Sciatic nerve (tissue), 2 donors: ENCODE measurements at places on chromosomes 12 and 14.

- DNase-seq = no peak
Observed at GRCh38 chr14:69014829-69015259, 35.7 kb upstream of the ACTN1 start.

DNA sequence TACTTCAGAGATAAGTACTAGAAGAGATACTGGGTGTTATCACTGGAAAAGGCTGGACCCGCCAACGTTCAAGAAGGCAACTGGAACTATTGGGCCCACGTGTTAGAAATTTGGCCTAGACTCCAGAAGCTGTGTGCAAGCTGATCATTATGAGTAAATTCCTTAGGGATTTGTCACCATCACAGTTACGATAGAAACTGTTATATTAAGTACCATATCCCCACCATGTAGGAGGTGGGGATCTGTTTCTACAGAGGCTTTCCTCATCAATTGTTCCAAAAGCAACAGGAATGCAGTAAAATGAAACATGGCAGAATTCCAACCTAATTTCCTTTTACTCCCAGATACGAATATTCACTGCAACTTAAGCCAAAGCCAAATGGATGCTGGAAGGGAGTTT, 170.7 kb downstream of the NOVA1 start:
- peak; percentile 55 for DNase-seq

DNA sequence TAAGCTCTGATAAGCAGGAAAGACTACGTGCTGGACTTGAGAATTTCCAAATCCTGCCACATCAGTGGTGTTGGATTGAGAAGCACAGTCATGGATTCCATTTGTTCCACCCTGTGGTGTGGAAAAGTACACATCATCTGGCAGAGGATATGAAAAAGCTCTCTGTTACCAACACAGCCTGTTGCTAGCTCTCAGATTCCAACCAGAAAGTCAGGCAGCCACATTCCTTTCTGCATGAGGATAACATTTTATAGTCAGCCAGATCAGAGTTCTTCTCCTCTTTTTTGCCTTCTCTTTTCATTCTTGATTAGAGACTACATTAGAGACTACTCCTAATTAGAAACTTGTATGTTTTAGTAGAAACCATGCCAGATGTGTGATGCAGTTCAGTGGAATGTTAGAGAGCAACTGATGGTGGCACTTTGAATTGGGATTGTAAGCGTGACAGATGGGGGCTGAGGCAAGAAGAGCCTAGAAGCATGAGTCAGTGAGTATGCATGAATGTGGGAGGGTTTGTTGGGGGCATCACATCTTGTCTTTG, 61.2 kb upstream of the STXBP6 start:
- no peak for DNase-seq

DNA sequence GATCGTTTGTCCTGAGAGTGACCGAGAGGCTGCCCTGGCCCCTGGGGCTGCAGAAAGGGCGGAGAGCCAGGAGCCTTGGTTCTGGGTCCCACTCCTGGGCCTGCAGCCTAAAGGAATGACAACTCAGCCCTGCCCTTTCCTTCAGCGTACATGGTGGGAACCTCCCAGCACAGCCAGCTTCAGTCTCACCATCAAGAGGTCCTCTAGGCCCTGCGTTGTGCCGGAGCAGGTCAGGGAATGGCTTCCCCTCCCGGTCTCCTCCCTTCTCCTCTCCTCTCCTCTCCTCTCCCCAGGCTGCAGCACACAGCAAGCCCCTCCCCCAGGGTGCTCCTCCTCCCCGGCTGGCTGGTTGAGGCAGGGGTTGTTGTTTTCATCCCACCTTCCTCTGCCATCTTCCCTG, 44.6 kb upstream of the TUNAR start:
- no peak for DNase-seq

DNA sequence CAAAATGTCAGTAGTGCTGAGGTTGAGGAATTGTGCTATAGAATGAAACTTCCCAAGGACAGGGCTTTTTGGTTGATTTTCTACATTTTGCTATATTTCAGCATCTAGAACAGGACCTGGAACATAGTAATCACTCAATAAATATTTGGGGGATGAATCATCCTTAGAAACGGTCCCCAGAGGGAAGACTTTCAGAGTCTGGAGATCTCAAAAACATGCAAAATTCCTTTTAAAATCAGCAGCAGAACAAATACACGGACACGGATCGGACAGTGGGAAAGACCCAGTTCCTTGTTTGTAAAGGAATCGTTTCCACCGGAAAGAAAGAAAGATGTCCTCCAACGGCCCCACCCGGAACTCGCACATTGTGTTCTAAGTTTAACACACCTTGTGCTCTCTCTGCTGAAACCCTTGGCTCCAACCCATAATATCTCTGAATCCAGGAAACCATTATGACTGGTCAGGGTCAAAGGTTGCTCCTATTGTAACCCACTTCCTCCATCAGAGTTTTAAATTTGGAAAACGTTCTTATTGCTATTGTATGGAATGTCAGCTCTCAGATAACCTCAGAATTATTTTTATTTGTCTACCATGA, 617.2 kb downstream of the MED13L start:
- DNase-seq = peak; percentile 61

DNA sequence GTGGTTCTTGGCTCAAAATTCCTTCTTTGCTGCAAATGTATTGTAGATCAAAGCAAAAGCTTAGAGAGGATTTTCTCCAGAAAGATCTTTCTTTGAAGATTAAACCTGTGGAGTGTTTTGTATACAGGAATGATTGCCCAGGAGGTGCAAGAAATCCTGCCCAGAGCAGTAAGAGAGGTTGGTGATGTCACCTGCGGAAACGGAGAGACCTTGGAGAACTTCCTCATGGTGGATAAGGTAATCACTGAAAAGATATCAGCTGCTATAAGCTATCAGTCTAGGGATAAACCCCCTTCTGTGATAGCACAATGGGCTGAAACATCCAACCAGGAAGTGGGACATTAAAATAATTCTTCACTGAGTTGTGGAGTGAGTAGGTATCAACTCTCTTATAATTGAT, 85.7 kb downstream of the MYRFL start:
- no peak for DNase-seq

GRCh38 chr12:120941412-120941811, 36.9 kb upstream of the HNF1A start:
- DNase-seq = no peak

DNA sequence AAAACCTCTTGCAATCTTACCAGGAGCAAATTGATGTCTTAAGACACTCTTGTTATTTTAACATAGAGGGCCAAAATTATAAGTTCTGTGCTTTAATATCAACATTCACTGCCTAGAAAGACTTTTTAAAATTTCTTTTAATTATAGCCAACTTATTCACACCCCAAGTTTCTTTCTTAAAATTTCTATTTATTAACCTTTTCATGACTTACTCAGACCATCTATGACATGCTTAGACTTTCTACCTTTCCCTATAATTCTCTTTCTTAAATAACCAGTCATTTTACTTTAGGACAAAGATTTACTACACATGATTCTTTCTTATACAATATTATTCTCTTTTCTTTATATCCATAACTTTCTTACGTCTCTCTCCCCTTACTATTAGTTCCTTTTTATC, 220.4 kb downstream of the NUBPL start:
- no peak for DNase-seq

DNA sequence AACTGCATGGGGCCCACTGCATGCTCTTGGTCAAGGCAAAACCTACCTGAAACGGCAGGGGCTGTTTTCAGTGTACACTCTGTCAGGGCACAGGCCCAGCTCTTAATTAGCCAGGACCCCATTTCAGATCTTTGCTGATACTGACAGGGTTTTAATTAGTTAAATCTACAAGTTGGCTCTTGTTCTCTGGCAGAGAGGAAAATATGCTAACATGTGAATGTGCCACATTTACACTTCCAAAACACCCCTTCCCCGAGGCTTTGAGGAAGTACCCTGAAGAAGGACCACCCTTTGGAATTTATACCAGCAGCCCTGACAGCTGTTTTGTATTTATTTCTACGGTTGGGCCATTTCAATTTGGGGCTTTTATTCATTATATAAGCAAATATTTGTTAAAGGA, 66.3 kb downstream of the OTX2 start:
- no peak for DNase-seq

DNA sequence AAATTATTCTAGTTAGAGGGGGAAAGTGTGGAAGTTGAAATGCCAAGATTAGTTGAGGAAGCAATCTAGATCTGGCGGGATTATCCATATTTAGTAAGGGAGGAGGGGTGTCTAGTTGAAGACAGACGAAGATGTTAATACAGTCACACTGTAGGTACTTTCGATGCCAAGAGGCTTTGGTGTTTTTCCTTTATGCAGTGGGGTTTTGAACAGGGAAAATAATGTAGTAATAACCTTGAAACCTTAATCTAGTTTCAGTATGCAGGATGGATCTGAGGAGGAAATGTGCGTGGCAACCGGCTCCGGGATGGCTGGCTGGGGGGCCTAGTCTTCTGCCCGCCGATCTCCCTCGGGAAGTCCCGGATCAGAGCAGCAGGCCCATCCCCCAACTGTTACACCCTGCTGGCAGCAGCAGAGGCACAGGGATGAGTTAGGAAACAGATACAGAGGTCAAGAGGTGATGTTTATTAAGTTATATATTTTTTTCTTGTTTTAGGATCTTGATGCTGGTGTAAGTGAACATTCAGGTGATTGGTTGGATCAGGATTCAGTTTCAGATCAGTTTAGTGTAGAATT, 27.4 kb downstream of the MDM2 start:
- DNase-seq = no peak

DNA sequence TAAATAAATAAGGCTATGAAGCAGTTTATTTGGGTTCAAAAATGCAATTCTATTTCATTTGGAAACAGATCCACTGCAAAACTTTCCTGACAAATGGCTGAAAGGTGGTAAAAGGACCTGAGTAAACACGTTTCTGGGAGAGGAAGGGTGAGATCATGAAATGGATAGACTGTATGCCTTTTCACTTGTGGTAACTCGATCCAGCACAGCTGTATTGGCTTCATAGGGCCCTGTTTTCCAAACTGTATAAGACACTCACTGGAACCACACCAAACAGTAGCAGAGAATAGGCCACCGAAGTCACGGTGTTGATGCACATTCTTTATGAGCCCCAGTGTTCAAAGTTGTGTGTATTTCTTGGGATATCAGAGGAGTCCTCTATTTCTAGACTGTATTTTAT, 325.2 kb upstream of the DIO2 start:
- no peak for DNase-seq

DNA sequence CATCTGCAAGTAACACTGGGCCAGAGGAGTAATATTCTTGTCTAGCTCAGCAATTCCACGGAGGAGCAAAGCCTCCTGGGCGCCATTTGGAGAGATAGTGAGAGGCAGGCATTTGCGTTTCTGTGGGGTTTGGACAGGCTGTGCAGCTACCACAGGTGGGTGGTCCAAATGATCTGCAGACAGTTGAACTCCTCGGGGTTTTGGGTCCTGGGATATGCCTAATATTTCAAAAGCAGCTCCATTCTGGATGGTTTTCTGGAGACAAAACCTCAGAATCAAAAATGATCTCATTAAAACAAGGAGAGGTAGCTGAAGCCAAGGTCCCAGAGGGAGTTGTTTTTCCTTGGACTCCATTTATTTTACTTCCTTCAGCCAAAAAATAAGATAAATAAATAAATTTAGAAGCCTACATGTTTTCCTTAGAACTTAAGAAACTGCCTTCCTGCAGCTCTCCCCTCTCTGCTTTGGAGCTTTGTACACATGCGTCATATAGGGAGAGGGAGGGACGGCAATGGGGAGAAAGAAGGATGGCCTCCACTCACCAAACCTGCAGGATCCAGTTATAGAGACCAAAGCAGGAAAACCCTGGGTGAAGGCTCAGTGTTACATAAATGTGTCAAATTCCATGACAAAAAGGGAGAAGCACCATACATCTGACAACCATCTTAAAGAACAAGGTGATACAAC, 227.3 kb upstream of the DAAM1 start:
- no peak for DNase-seq

- no peak for DNase-seq
Observed at GRCh38 chr12:116076399-116076798, 201.1 kb downstream of the MED13L start.

GRCh38 chr14:104579507-104579906, at the start of gene C14orf180:
Gene C14orf180 (plus strand): TSS chr14:104579764. CDS start chr14:104586431, 6,667 bp downstream.
- no peak for DNase-seq

- DNase-seq = no peak
Observed at GRCh38 chr12:26786491-26786864, 46.5 kb downstream of the ITPR2 start.
